Tongue (tissue), 3 donors: ENCODE measurements at places on chromosomes 1 and 21. TPM values are rescaled to one million over a fixed set of nuclear protein-coding genes. Genes with fewer than 3 reads are reported as not detected.

LCE3D gene
- total RNA-seq, result not detected

HRNR gene
- total RNA-seq, result not detected

- DNase-seq, result no peak
Observed at GRCh38 chr1:32967888-32968568, 3.4 kb upstream of the RNF19B start.

GRCh38 chr21:32733990-32734613, 6.3 kb upstream of the SYNJ1 start:
- DNase-seq, result no peak

DNA sequence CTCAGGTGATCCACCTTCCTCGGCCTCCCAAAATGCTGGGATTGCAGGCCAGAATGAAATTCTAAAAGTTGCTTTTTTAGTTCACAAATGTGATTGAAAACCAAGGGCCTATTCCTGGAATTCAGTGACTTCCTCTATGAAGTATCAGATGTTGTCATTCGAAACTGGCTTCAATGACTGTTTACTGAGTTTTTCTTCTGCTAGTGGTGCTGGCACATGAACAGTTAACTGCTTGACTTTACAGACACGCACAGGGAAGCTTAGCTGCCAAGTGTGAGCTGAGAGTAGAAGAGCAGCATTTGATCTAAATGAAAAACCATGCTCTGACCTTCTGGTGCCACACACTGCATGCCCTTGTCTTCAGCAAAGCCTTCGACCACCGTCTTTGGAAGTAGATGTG, 32.8 kb upstream of the AJAP1 start:
- no peak for DNase-seq

DNA sequence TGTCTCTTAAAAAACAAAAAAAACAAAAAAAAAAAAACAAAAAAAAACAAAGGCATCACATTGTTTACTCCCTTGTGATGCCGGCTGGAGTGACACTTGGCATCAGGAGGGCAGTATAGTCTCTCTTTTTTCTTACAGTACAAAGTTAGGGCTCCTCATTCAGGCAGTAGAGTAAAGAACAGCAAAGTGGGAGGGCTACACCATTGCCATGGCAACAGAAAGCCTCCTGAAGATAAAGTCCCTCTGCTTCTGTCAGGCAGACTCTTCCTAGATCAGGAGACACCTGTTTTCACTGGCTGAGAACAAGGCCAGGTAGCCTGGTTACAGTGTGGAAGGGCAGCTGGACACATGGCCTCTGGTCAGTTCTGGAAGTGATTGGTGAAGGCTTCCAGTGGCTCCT, 41.3 kb upstream of the RAB3GAP2 start:
- DNase-seq, result no peak

GRCh38 chr1:5728663-5729355, 263.4 kb downstream of the NPHP4 start:
- DNase-seq, result no peak

GRCh38 chr21:32920474-32920873, 105.3 kb upstream of the OLIG2 start:
- no peak for DNase-seq

GRCh38 chr21:45549626-45550463, 7.6 kb upstream of the SLC19A1 start:
- DNase-seq, result no peak

DNA sequence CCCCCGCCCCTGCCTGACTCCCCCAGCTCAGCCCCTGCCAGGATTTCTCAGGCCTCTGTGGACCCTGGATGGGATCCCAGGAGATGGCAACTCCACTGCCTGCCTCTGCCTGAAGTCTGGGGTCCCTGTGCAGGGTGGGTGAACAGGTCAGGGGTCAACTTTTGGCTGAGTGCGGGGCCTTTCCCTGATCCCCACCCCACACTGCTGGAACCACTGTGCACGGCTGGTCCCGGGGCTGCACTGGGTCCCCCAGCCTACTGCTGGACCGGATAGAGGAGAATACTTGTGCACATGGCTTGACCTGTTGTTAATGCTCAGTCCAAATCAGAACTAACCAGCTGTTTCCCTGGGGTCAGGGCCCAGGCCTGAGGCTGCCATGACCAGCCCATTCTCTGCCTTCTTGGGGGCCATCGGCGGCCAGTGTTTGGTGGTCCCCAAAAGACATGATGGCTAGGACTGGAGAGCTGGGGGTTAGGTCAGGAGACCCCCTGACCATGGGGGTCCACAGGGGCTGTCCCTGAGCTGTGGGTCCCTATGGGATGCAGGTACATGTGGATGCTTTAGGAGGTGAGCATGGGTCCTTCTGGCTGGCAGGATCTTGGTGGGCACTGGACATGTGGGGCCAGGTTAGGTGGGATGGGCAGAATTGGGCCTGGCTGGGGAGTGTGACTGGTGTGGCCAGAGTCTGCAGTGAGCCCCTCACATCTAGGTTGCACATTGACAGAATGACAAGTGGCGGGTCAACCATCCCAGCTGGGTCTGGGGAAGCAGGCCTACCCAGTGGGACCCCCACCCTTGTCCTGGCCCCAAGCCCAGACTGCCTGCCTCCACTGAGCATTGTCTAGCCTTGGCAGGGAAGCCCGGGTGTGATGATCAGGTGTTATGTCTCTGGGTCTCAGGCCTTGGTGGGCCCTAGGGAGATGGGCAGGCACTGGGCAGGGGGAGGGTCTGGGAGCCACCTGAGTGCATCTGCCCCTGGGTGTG, 19.0 kb upstream of the ZNF678 start:
- DNase-seq, result no peak
